Gastroesophageal sphincter (tissue), 4 donors: ENCODE measurements at places on chromosomes 6 and 20.
A peak's percentile ranks its signal among the peaks of the same experiment; 100 is the strongest.

GRCh38 chr6:128572294-128572693 is 51.9 kb upstream of the PTPRK start:
- ATAC-seq: no peak

- peak; percentile 41 for ATAC-seq
Measured at GRCh38 chr6:129744201-129744879, 34.4 kb upstream of the ARHGAP18 start.

DNA sequence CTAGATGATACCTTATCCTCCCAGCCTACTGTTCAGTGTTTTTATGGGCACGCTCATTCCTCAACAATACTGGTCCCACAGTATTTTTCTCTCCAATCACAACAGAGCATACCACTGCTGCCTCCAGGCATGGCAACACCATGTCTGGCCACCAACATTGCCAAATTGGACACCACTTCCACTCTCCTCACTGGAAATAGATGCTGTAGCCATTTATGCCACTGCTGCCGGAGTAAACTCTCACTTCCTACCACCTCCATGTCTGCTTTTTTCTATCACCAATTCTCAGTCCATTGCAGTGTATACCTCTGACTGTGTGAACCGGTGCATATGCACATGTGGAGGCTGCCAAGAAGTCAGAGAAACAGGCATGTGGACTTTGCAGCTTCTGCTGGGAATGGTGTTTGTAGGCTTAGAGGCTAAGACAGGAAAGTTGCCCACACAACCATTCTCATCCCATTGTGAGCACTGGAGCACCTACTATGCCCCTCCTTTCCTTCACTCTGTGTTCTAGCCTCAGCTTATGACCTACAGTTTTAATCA is 14.4 kb downstream of the PI3 start:
- no peak for ATAC-seq

GRCh38 chr20:44154521-44155001 is 32.4 kb downstream of the JPH2 start:
- ATAC-seq: peak; percentile 42

GRCh38 chr6:132814716-132815570 is 574 bp downstream of the RPS12 start:
- no peak for ATAC-seq

- no peak for ATAC-seq
Measured at GRCh38 chr6:161833099-161833860, 559.4 kb upstream of the AGPAT4 start.

GRCh38 chr6:137486416-137486815 is 7.8 kb downstream of the OLIG3 start:
- ATAC-seq: no peak

DNA sequence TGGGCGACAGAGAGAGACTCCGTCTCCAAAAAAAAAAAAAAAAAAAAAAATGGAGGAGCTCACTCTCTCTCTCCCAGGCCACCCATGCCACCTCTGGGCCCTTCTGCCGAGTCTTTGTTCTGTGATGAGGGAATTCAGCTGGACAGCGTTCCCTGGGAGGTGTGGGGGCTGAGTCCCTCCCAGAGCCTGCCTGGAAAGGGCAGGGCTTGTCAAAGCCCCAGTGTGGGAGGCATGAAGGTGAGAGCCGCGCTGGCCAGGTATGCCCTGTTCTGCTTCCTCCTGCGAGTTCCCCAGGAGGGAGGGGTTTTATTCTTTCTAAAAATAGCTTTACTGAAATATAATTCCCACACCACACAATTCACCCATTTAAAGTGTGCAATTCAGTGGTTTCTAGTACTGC is 69.6 kb downstream of the TMEM242 start:
- no peak for ATAC-seq

- ATAC-seq: no peak
Measured at GRCh38 chr20:59733351-59733750, 129.0 kb downstream of the PHACTR3 start.

GRCh38 chr6:148805777-148806176 is 58.9 kb downstream of the UST start:
- ATAC-seq: no peak

DNA sequence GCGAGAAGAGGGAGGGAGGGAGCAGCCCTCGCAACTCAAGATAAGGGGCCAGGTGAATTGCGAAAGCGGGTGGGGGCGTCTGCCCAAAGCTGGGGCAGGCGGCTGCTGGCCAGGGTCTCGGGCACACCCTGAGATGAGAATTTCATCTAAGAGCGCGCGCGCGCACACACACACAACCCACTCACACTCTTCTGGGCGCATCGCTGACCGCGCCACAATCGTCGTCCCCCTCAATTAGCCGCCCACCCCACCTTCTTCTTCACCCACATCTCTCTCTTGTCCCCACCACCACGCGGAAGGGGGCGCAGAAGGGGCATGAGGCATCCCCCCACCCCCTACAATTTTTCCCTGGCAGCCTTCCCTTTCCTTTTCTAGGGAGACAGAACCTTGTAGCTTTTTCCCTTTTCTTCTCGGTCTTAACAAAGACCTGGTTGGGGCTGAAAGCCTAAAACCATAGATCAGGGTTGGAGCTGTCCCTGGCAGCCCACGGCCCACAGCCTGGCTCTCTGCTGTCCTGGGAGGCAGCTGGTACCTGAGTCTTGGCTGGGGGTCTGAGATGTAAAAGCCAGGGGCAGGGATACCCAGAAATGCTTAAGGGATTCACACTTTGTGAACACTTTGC is 737 bp upstream of the PTPRT start:
- no peak for ATAC-seq
